Mucosa of gallbladder (tissue), 1 donor: ENCODE measurements at places on chromosomes 7 and 10. TPM values are rescaled to one million over a fixed set of nuclear protein-coding genes. Genes with fewer than 3 reads are reported as not detected.

The COL17A1 gene
- 0.49 TPM for total RNA-seq

The TCF7L2 gene
- 35.3 TPM for total RNA-seq

The CALHM1 gene
- total RNA-seq, result not detected

The HOXA13 gene
- 0.06 TPM for total RNA-seq

The SEMA4G gene
- 55.1 TPM for total RNA-seq

The CLCN1 gene
- total RNA-seq, result 1.2 TPM

The ACTR1A gene
- total RNA-seq, result 96.4 TPM

The GPR22 gene
- total RNA-seq, result not detected

The RET gene
- total RNA-seq, result 1.6 TPM

The C10orf53 gene
- not detected for total RNA-seq

The CAV1 gene
- total RNA-seq, result 239 TPM

The SLC26A3 gene
- 856 TPM for total RNA-seq

The ITGA8 gene
- total RNA-seq, result 2.4 TPM

The TMEM140 gene
- total RNA-seq, result 19.4 TPM

The SEM1 gene
- 32.6 TPM for total RNA-seq

The PRR15 gene
- total RNA-seq, result 46.1 TPM

The CTAGE4 gene
- 7.5 TPM for total RNA-seq

The PTER gene
- 11.8 TPM for total RNA-seq

The CALML5 gene
- not detected for total RNA-seq

The CRPPA gene
- 3.3 TPM for total RNA-seq

The EZH2 gene
- 3.7 TPM for total RNA-seq

The LLCFC1 gene
- total RNA-seq, result not detected

The HOXA11 gene
- total RNA-seq, result not detected

The UTF1 gene
- not detected for total RNA-seq

The IQUB gene
- total RNA-seq, result 2.9 TPM

The CYP26A1 gene
- not detected for total RNA-seq

The OAT gene
- total RNA-seq, result 133 TPM

The IDI2 gene
- total RNA-seq, result not detected

The LBX1 gene
- total RNA-seq, result not detected

The PRF1 gene
- total RNA-seq, result 7.3 TPM

The OR13A1 gene
- not detected for total RNA-seq

The NPFFR1 gene
- total RNA-seq, result 0.03 TPM

The PLEKHS1 gene
- total RNA-seq, result 0.75 TPM

The PKD2L1 gene
- not detected for total RNA-seq

The MACROH2A2 gene
- total RNA-seq, result 21.1 TPM

The IFRD1 gene
- 45.8 TPM for total RNA-seq

The SFTPD gene
- 0.52 TPM for total RNA-seq

The HMX3 gene
- 1.6 TPM for total RNA-seq

The SAMD8 gene
- 20.2 TPM for total RNA-seq
